ENCODE measurements at places on chromosomes 16 and 17.

GRCh38 chr16:79740252-79740651 is 139.7 kb upstream of the MAF start:
- no peak for DNase-seq

DNA sequence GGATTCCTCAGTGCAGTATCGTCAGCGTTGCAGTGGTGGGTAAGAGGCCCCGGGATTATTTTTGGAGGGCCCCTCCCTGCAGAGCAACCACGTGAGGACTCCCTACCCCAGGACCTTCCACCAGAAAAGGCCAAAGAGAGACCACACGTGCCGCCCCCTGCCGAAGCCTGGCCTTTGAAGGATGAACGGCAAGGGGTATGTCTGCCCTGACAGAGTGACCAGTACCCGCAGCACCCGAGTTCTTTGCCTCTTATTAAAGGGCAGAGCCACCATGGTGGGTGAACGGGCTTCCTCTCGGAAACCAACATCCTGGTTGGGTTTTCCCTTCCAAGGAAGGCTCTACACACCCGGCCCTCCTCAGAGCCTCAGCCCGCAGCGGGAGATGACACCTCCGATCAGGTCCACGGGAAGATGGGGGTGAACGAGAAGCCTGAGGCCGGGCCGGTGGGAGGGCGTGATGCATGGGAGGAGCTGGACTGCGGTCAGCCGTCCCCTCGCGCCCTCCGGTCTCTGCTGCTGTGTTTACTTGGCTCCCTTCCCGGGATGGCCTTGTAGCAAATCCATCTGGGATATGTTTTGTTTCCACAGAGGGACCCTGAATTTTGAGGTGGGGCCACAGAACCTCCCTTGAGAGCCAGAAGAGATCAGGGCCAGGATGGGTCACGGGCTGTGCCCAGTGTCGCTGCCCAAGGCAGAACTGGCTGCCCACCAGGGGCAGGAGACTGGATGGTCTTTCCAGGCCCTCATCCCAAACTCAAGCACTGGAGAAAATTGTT is 49.1 kb downstream of the TBC1D16 start:
- DNase-seq, result no peak

DNA sequence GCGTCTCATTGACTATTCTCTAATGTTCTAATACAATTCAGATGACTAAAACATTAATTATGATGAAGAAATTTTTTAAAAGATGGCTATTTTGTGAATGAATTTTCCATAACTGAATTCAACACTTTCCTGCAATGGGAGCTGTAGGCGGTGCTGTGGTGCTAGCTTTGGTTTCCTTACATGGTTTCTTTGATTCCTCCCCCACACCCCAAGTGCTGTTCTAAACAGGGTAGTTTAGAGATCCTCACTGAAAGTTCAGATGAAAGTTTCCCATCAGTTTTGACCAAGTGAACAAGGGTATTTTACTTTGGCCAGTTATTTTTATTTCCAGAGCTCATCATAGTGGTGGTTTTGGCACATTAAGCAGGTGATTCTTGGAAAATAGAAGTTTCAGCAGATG is 26.0 kb upstream of the MRC2 start:
- DNase-seq, result no peak

DNA sequence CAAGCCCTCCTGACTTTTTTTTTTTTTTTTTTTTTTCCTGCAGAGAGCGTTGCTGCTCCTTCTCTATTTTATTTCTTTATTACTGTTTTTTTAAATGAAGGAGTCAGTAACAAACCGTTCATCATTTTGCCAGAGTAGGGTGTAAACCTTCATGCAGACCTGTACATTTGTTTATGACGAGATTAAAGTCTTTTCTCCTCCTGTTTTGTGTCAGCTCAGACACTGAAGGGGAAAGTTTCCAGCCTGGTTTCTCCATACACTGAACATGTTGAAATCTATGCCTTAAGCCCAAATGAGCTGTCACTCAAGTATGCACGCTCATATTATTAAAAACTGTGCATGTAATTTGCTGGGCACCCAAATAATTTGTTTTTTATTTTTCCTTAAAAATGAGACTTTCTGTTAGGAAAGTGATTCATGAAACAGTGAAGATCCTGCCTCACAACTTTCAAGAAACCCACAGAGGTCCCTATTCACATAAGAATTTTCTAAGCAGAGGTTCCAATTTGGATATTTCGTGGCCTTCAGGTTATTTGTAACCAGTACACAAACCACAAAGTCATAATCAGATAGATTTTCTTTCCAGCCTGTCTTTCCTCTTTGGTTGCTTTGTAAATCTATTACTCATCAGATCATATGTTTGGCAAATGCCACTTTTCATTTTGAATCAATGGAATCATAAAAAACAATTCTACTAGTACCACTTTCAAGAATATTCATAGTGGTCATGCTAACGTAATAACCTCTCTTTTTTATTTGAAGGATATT is 700.3 kb downstream of the MAF start:
- no peak for DNase-seq

- no peak for DNase-seq
Measured at GRCh38 chr16:25608002-25608401, 83.8 kb upstream of the HS3ST4 start.

GRCh38 chr16:27792486-27793248 is 242.7 kb downstream of the KATNIP start:
- no peak for DNase-seq
